ENCODE measurements at places on chromosomes 12 and 14.

GRCh38 chr12:62966990-62967506, 32.1 kb upstream of the PPM1H start:
- DNase-seq = no peak

GRCh38 chr14:99803106-99803775, 10.0 kb downstream of the EML1 start:
- no peak for DNase-seq

GRCh38 chr12:114895827-114896226, 211.9 kb upstream of the TBX3 start:
- DNase-seq = no peak

GRCh38 chr12:54479421-54479820, 6.0 kb upstream of the GTSF1 start:
- peak; percentile 53 for DNase-seq
